ENCODE measurements at places on chromosomes 2 and 18. TPM values are rescaled to one million over a fixed set of nuclear protein-coding genes. Genes with fewer than 3 reads are reported as not detected.

Gene GALM
- 14.0 TPM for polyA plus RNA-seq

GRCh38 chr18:1475867-1476266, 571.2 kb downstream of the ADCYAP1 start:
- DNase-seq: no peak

GRCh38 chr2:136008205-136008865, 22.9 kb upstream of the DARS1 start:
- DNase-seq: no peak

DNA sequence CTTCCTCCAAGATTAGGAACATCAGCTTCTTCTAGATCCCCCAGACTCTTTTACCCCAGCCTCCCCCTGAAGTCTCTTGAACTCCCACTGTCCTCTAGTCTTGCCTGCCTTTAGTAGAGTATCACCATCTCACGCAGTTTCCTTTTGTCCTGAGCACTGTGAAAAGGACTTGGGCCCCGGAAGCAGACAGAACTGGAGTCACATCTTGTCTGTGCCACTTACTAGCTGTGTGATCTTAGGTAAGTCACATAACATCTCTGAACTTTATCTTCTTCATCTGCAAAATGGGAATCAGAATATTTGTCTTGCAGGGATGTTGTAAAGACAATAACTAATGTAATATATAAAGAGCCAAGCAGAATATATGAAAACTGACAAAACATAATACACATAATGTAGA, 8.4 kb upstream of the TRABD2A start:
- no peak for DNase-seq

GRCh38 chr2:219388907-219389156, 1.1 kb upstream of the DNPEP start:
- DNase-seq: no peak

DNA sequence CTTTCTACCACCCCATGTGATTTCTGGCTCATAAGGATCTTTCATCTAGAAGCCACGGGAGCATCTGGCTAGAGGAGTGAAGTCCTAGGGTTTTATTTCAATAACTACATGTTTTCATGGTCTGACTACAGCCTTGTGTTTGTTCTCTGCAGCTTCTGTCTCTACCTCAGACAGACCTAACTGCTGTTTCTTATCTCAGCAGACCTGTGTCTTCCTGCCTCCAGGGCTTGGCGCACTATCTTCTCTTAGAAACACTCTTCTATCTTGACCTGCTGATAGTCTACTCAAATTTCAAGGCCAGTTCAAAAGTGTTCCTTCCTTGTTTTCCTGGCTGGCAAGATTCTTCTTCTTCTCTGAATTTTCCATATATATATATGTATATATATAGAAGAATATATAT, 11.0 kb upstream of the TRIB2 start:
- no peak for DNase-seq

GRCh38 chr2:120287183-120288015, 34.7 kb downstream of the RALB start:
- DNase-seq: no peak

- DNase-seq: no peak
Observed at GRCh38 chr2:108101481-108101880, 115.2 kb downstream of the SLC5A7 start.

- peak; percentile 28 for DNase-seq
Observed at GRCh38 chr2:49146401-49146800, 7.9 kb downstream of the FSHR start.

- no peak for DNase-seq
Observed at GRCh38 chr2:137829251-137829650, 135.0 kb upstream of the HNMT start.

- DNase-seq: no peak
Observed at GRCh38 chr2:121599963-121600651, 49.2 kb downstream of the CLASP1 start.

GRCh38 chr18:3463051-3463450, 13.1 kb downstream of the TGIF1 start:
- DNase-seq: no peak
